ENCODE measurements at places on chromosomes 2 and 18.

- DNase-seq: peak; percentile 89
These were observed 71.2 kb upstream of the FOSL2 start for GRCh38 chr2:28321426-28321825.

DNA sequence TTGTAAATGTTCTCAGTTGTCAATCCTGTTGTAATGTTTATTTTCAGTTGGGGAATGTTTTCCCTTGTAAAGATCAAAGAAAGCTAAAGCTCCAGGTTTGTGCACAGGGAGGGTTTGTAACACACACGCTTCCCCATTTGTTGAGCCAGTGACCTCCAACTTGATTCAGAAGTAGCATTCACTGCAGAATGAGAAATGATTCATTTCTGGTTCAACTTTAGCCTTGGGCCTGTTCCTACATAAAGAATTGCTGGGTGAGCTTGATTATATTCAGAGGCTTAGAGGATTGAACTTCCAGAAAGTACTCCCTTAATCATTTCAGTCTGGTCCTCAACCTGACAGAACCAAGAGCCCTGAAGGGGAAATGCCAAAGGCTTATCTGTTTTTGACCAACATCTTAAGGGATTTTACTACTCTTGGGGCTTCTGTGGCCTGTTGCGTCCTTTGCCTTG, 70.6 kb upstream of the CAVIN2 start:
- no peak for DNase-seq

GRCh38 chr2:132943829-132944228, 273.8 kb upstream of the LYPD1 start:
- DNase-seq: no peak

GRCh38 chr2:96344011-96344410, 8.4 kb downstream of the NCAPH start:
- DNase-seq: no peak

GRCh38 chr2:17536416-17536815, 4.1 kb upstream of the VSNL1 start:
- no peak for DNase-seq

DNA sequence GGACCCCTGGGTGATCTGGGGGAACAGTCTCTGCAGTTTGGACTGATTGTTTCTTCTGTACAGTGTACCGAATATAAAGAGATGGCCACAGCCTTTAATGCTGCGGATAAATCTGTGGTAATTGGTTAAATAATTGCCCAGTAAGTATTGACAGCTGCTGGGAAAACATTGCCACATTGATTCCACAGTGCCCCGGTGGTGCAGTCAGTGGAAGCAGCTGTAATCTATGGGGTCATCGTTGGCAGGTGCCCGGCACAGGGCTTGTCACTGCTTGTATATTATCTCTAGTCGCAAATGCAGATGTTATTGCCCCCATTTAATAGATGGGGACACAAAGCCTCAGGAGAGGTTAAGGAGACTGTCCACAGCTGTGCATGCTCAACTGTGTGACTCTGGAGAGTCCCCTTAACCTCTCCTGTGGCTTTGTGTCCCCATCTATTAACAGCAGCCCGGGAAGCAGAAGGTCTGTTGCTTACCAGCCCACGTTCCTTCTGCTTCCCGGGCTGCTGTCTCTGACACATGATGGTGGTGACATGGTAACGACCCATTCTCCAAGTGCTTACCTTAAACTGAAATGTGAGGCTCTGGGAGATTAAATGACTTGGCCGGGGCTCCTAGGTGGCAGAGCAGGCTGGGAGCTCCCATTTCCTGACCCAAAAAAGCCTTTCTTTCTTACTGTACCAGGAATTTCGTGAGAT, 76.9 kb downstream of the NCK2 start:
- no peak for DNase-seq

DNA sequence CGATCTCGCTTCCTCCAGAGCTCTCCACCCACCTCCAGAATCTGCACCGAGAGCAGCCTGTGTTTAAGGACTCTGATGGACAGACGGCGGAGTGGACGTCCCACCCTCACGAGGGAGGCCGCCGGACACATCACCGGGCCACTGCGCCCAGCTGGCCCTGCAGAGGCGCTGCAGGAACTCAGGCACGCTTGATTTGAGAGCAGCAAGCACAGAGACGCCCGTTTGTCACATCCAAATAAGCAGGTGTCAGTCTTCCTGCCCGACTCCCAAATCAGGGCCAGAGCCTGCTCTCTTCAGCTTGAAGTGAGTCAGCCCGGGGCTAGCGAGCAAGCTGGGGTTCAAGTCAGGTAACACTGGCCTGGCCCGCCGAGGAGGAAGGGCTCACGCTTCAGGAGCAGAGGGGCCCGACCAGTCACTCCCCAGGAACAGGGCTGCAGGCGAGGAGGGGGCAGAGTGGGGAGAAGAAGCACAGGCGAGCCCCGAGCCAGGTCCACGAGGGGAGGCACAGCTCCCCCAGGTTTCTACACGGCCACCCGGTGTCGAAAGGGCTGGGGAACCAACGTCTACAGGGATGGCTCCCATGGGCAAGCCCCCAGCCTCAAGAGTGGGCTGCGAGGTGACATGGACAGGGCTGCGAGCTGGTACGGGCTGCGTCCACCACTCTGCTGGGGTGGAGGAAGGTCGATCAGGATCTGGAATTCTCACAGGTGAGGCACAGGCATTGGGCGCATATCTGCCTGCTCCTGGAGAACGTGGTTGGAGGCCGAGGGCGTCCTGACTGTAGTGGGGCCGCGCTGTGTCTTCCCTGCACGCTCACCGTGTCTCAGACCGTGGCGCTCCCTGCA, 52.5 kb upstream of the CTDP1 start:
- DNase-seq: no peak

GRCh38 chr2:55420871-55421270, 1.2 kb upstream of the CCDC88A start:
- DNase-seq: no peak

DNA sequence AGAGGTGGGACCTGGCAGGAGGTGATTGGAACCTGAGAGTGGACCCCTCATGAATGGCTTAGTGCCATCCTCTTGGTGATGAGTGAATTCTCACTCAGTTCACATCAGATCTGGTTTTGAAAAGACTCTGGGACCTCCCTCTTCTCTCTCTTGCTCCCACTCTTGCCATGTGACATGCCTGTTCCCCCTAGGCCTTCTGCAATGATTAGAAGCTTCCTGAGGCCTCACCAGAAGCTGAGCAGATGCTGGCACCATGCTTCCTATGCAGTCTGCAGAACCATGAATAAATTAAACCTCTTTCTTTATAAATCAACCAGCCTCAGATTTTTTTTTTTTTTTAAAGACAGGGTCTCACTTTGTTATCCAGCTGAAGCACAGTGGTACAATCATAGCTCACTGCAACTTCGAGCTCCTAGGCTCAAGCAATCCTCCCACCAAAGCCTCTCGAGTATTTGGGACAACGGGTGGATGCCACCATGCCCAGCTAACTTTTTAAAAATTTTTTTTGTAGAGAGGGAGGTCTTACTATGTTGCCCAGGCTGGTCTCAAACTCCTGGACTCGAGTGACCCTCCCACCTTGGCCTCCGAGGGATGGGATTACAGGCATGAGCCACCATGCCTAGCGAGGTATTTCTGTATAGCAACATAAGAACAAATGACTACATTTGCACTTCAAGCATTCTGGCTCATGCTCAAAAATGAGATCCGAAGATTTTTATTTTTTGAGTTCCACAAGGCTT, 2.0 kb upstream of the ZFAND2B start:
- no peak for DNase-seq

DNA sequence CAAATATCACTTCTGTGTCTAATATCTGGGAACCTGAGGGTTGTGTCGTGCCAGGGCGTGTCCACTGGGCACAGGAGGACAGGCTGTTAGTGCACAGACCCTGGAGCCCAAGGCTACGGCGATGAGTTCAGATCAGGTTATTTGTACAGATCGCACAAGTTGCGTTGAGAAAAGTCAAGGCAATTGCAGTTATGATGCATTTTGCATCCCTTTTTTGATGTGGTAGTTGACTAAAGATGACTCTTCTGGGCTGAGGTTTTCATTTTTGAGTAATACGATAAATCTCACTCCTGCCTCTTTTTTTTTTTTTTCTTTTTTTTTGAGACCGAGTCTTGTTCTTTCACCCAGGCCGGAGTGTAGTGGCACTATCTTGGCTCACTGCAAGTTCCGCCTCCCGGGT, 7.2 kb downstream of the RBFA start:
- no peak for DNase-seq

DNA sequence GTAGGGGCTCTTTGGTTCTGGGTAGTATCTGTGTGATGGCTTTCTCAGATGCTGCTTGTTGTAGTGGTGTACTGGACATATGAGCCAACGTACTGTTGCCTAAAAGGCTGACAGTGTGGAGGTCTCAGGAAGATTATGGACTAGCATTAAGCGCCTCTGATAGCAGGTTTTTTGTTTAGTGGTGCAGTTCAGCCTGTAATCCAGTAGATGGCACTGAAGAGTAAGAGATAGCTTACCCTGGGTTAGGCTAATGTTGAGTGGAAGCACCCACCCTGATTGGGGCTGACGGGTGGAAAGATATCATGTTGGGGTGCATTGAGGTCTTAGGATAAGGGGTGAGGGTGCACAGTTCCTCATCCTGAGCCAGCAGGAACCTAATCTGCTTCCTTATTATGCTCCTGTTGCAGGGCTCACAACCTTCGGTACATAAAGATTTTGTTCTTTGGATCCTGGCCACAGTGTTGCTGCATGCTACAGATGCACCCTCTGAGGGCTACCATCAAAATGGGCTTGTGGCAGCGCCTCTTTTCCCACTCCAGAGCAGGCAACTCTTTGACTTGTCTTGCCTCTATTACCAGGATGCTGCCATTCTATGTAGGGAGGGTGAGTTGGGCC, 79.6 kb downstream of the MSTN start:
- no peak for DNase-seq

GRCh38 chr2:39405364-39405763, 31.7 kb downstream of the MAP4K3 start:
- DNase-seq: no peak
